ENCODE measurements at places on chromosomes 5 and 9.
A peak's percentile ranks its signal among the peaks of the same experiment; 100 is the strongest.

GRCh38 chr5:175059687-175060211, 335.4 kb downstream of the MSX2 start:
- DNase-seq, result no peak

DNA sequence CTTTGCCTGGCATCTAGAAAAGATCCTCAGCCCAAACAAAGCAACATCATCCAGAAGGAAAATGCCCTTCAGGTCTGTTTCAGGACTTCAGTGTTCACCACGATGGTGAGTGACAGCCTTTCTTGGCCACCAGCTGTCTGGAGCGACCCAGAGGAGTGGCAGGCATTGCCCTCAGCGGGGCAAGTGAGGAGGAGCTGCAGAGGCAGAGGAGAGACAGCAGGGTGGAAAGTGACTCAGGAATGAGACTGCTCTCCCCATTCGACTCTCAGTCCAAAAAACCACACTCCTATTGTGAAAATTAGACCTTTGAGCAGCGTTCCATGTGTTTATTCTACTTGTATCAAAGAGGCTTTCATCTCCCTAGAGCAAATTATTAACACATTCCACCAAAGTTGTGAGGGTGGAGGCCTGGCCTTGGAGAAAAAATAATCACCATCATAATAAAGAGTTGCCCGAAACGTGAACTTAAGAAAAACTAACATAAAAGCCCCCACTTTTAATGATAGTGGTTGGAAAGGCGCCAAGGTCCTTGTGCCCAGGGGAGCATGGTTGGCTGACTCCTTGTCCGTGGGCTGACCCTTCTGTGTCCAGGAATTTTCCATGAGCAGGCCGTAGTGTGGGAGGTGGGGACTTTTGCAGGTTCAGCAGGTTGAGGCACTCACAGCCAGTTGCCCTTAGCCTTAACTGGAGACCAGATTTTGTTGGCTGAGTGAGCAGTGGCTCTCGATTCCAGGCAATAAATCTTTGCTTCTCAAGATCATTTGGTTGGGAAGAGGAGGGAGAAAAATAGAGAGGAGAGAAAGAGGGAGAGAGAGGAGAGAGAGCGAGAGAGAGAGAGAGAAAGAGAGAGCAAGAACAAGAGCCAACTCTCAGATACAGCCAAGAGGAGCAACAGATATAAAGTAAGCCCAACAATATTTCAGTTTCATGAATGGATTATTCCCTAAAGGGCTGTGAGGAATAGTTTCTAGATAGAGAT, 125.9 kb upstream of the ANKRD55 start:
- no peak for DNase-seq

DNA sequence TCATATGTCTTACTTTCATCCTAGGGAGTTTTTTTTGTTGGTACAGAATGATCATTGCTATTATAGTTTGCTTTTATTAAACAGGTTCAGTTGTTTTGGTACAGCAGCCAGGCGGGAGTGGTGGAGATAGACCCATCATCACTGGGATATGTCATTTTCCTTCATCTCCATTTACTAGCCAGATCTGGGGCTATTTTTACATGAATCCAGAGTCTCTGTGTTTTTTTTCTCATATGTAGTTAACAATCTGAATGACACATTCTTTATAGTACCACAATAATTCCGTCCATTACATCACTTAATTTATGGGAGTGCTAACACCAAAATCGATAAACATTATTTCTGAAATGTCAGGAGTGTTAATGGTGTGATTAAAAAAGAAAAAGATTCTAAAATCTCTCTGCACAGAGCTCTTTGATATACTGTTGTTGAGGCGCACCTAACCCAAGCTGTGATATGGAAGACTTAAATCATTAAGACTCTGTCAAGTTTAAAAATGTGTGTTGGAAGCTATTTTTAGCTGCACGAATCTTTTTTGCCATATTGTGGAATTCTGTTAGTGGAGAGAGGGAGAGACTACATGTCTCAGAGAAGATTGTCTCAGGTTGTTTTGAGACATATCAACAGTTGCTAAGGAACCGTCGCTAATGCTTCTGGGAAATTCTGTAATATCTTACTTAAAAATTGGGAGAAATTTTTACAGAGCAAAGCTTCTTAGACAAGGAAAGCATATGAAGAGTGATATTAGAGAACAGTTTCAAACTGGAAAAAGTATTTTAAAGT, 59.6 kb downstream of the RPS23 start:
- DNase-seq, result no peak

DNA sequence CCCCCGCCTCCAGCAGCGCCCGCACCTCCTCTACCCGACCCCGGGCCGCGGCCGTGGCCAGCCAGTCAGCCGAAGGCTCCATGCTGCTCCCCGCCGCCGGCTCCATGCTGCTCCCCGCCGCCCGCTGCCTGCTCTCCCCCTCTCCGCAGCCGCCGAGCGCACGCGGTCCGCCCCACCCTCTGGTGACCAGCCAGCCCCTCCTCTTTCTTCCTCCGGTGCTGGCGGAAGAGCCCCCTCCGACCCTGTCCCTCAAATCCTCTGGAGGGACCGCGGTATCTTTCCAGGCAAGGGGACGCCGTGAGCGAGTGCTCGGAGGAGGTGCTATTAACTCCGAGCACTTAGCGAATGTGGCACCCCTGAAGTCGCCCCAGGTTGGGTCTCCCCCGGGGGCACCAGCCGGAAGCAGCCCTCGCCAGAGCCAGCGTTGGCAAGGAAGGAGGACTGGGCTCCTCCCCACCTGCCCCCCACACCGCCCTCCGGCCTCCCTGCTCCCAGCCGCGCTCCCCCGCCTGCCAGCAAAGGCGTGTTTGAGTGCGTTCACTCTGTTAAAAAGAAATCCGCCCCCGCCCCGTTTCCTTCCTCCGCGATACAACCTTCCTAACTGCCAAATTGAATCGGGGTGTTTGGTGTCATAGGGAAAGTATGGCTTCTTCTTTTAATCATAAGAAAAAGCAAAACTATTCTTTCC, 19.3 kb downstream of the CDKN2A start:
- no peak for DNase-seq

- no peak for DNase-seq
Measured at GRCh38 chr5:143934821-143935220, 122.9 kb downstream of the HMHB1 start.

DNA sequence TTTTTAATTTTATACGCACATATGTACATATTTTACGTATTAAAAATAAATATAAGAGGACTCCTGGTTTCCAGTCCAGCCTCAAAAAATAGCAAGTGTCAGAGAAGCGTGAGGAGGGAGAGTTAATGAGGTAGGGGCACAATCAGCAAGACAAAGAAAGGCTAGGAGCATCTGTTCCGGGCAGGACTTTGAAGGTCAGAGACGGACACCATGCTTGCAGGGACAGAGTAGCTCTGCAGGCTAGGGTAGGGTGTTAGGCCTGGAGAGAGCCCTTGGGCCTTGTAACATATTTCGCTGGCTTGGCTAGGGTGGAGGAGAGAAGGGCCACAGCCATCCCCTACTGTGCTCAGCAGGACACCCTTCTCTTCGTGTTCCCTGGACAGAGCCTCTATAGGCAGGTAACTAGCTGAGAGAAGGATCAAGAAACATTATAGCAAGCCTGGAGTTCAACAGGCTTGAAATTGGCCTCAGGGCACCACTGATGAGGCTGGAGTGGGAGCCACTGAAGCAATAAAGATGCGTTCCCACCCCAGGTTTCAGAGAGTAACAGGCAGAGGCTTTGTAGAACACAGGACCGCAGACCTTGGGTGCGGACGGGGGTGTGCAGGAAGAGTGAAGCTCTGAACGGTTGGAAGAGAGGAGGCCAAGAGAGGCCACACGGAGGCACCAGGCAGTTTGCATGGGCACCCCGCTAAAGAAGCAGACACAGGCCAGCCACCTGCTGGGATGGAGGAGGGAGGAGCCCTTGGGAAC, 9.7 kb upstream of the IPPK start:
- no peak for DNase-seq

DNA sequence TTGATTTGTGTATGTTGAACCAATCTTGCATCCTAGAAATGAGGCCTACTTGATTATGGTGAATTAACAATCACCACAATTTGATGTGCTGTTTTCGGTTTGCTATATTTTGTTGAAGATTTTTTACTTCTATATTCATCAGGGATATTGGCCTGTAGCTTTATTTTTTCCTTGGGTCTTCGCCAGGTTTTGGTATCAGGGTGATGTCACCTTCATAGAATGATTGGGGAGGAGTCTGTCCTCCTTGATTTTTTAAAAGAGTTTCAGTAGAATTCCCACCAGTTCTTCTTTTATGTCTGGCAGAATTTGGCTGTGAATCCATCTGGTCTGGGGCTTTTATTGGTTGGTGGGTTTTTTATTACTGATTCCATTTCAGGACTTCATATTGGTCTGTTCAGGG, 115.2 kb downstream of the CPLANE1 start:
- no peak for DNase-seq

DNA sequence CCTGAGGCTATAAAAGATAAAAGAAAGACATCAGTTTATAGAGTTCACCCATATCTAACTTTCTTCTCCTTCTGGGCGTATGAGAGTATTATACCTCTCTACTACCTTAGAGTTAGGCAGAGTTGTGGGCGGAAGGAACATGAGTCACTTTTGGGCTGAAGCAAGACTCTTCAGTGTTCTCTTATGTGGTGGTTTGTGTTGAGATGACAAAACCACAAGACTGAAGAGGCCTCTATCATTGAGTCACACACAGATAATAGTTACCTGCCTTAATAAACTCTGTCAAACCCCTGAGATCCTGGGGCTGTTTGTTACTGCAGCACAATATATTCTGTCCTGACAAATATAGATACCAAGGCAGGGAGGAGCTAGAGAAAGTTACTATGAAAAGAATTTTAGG, 184.2 kb downstream of the EFNA5 start:
- DNase-seq, result no peak

DNA sequence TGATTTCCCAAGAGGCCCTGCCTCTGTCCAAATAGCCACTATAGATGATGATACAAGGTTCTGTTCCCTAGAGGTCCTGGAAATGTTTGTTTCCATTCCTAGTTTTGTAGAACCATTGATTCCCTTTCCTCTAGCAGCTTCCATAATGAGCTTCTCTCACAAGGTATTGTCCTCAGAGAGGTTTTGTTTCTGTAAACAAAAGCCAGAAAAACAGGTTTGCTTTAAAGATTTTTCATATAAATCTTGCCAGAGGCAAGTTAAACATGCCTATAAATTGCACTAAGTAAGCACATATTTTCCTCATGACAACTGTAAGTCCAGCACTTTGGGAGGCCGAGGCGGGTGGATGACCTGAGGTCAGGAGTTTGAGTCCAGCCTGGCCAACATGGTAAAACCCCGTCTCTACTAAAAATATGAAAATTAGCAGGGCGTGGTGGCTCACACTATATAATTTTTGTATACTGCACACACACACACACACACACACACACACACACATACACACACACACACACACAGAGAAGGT, 1787.7 kb downstream of the EFNA5 start:
- DNase-seq, result no peak

DNA sequence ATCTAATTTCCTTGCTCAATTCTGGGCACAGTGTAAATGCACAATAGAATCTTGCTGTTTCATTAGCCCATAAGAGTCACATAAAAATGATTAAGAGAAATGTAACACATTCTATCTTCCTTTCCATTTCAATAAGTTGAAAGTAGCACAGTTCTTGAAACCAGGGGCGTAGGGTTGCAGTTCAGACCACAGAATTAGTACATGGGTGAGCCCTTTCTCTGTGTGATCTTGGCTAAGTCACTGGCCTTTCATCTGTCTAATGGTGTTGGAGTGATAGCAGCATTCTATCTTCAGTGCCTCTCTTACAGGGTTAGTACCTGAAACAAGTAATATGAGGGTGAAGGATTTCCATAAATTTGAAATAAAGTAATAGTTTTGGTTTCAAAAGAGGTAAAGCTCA, 445.3 kb upstream of the ZNF462 start:
- DNase-seq, result no peak

- peak; percentile 67 for DNase-seq
Measured at GRCh38 chr9:22446589-22446949, at the start of gene DMRTA1. TSS of gene DMRTA1 (plus strand) at chr9:22446824. CDS start at chr9:22447066, 242 bp downstream.

DNA sequence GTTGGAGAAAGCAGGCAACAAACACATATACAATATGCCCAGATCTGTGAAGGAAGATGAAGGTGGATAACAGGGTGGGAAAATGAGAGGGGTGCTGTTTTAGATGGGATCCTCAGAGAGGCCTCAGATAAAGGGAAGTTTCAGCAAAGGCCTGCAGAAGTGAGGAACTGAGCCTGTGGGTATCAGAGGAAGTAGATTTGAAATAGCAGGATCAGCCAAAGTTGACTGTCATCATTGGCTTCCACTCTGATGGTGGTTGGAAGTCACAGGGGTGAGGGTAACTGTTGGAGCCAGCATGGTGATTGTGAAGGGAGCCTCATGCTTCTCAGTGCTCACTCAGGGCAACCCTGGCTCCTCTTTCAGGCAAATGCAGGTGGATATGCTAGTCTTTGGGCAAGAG, 607.2 kb upstream of the CLINT1 start:
- no peak for DNase-seq

DNA sequence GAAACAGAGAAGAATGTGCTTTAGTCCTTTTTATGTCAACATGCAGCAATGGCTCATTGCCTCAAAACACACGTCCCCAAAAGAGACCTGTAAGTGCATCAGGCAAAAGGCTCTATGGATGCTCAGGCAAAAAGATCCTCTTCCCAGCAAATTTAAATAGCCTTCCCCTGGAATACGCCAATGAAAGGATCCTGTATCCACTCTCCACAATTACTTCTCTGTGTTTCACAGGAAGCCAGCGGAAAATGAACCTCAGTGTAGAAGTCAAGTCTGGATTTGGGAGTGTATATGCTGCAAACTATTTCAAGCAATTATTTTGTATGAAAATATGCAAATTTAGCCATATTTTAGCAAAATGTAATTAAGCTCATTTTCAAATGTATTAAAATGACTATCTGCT, 217.9 kb downstream of the EPB41L4A start:
- no peak for DNase-seq

GRCh38 chr9:297104-297972, 82.7 kb downstream of the DOCK8 start:
- peak; percentile 20 for DNase-seq

DNA sequence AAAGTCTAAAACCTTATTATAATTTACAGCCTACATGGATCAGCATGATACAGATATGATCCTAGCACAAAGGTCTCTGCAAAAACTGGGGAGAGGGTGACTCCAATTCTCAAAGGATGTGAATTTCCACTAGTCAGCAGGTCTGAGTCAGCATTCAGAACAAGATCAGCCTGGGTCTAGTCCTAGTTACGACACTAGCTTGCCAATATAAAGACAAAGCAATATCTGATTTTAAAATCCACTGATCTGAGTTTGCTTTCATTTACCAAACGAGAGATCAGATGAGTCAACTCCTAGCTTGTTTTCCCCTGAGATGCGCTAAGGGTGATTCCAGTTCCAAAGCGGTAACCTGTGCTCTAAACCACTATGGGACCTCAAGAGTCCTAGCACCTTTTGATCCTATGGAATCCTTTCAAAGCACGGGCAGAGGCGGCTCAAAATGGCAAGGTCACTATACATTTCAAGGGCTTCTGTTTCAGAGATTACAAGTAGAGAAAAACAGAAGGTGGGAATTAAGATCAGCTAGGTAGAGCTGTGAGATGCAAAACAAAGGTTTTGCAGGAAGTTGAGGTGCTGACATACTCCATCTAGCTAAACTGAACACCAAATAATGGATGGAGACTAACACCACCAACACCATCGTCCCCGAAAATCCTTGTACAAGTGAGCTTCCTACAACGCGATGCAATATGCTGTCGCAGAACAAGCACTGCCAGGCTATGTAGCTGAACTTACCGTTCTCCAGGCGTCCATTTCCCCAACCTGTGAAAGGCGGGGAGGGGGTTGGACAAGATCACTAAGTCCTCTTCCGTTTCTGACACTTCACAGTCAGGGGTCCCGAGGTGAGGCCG, 906 bp downstream of the SLC25A51 start:
- DNase-seq, result no peak

All from gastrocnemius medialis (tissue), 4 donors.